ENCODE measurements at places on chromosomes 1 and 21. TPM values are rescaled to one million over a fixed set of nuclear protein-coding genes. Genes with fewer than 3 reads are reported as not detected.
A peak's percentile ranks its signal among the peaks of the same experiment; 100 is the strongest.

DNA sequence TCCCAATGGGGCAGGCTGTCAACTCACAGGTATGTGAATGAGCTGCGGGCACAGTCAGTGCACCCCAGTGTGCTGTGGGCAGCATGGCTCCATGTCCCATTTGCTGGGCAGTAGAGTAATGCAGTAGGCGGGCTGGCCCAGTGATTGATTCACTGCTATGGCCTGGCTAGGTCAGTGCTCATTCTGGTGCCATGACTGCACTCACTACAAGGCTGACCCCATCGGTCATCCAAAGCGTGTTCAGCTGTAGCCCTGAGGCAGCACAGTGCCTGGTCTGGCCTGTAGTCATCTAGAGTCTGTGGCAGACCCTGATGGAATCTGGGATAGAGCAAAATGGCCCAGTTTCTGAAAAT, 7.4 kb downstream of the HYI start:
- no peak overlapping the region for H3K4me3 ChIP-seq
- no peak overlapping the region for H3K27ac ChIP-seq
- peak; percentile 23 for DNase-seq
- H3K36me3 ChIP-seq = peaks cover 9% of the 10 kb centered on the region

- H3K27ac ChIP-seq = no peak overlapping the region
- H3K4me1 ChIP-seq = no peaks in the 10 kb centered on the region
- H3K27me3 ChIP-seq = peaks cover 2% of the 10 kb centered on the region
- no peak for DNase-seq
- H3K36me3 ChIP-seq = no peaks in the 10 kb centered on the region
These were observed 15.8 kb downstream of the HSPG2 start for GRCh38 chr1:21921100-21921875.

DNA sequence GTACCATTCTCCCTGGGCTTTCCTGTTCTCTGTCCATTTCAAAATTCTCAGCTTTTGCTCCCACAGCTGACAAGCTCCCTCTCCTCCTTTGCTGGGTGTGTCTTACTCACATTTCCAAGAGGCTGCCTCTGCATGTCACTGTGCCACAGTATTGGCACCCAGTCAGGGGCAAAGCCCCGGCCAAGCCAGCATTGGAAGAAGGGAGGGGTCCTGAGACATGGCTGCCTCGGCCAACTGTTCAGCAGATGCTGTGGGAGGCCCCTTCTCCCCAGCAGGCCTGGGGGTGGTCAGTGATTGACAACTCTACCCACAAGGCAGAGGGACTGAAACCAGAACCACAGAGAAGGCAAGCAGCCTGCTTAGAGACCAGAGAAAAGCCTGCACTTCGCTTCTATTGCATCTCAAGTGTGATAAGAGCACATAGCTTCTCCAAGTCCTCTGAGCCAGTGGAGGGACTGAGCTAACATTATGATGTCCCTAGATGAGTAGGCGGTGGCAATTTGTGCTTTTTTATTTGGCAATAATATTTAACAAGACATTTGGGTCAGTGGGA, 294.1 kb downstream of the SIPA1L2 start:
- H3K4me3 ChIP-seq = peak overlapping the region; percentile 38
- H3K27me3 ChIP-seq = peaks cover 30% of the 10 kb centered on the region
- H3K36me3 ChIP-seq = peaks cover 1% of the 10 kb centered on the region
- DNase-seq = no peak
- H3K27ac ChIP-seq = no peak overlapping the region

- DNase-seq = no peak
- no peaks in the 10 kb centered on the region for H3K27me3 ChIP-seq
- H3K4me1 ChIP-seq = peaks cover 5% of the 10 kb centered on the region
- no peak overlapping the region for H3K4me3 ChIP-seq
- H3K36me3 ChIP-seq = peaks cover 2% of the 10 kb centered on the region
- H3K27ac ChIP-seq = no peak overlapping the region
These were observed 5.1 kb downstream of the HOOK1 start for GRCh38 chr1:59819566-59820438.

DNA sequence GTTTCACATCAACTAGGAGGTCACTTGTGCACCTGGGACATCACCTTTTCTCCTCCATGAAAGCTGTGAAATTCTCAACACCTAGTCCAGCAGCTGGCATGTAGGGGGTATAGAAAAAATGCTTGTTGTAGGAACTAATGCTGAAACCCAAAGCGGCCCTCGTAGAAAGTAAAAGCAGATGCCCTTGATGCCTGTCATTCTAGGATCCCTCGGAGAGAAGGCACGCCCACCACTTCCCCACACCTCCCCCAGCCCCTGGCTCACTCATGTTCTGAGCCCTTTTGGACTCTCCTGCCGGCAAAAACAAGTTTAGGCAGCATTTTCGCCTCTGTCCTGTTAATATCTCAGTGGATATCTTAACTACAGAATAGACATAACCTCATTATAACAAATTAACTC, 36.5 kb downstream of the RIPK4 start:
- peaks cover 49% of the 10 kb centered on the region for H3K27me3 ChIP-seq
- no peak for DNase-seq
- H3K36me3 ChIP-seq = no peaks in the 10 kb centered on the region

GRCh38 chr1:4346131-4346530, 308.3 kb upstream of the AJAP1 start:
- no peak overlapping the region for H3K27ac ChIP-seq
- no peaks in the 10 kb centered on the region for H3K27me3 ChIP-seq
- H3K4me3 ChIP-seq = no peak overlapping the region
- no peaks in the 10 kb centered on the region for H3K4me1 ChIP-seq
- H3K36me3 ChIP-seq = no peaks in the 10 kb centered on the region
- DNase-seq = no peak

DNA sequence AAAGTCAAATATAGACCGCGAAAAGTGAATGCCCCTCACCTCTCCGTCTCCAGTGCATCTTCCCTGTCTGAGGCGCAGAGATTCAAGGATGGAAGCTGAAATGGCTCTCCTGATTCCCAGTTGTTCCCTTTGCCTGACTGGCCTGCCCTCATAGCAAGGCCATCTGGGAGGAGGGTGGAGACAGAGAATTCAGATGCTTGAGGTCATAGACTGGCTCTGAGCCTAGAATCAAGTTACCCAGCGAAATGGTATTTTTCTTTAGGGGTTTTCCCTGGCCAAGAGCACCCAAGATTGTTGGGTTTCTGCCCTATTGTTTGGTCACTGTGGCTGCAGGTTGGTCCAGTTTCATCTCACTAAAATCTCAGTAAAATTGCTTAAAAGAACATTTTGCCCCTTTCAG, 7.2 kb downstream of the METTL13 start:
- DNase-seq = no peak
- H3K27me3 ChIP-seq = no peaks in the 10 kb centered on the region
- H3K4me3 ChIP-seq = no peak overlapping the region
- peaks cover 50% of the 10 kb centered on the region for H3K36me3 ChIP-seq

DNA sequence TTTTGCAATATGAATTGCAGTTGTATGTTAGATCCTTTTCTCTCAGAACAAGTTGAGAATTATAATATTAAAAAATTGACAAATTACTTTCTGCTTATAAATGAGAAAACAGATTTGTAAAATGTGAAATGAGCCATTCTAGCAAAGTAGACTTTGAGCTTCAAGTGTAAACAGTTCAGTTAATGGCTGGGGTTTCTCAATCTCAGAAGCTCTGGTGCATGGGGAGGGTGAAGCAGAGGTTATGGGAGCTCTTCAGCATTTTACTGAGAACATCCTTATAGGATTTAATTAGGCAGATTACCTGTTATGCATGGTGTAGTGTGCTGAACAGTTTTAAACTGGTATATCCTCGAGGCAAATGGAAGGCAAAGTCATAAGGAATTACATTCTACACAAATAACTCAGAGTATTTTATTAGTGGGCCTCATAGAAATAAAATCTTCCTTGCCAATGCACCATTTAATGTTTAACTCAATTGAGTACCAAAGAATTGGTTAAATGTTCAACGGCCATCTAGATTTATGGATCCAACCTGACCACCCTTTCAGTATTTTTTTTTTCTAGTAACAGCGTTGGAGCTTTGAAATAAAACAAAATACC, 1143.6 kb upstream of the ADGRL2 start:
- no peaks in the 10 kb centered on the region for H3K36me3 ChIP-seq
- H3K27ac ChIP-seq = no peak overlapping the region
- H3K27me3 ChIP-seq = no peaks in the 10 kb centered on the region
- DNase-seq = no peak
- no peak overlapping the region for H3K4me3 ChIP-seq

- no peak overlapping the region for H3K4me3 ChIP-seq
- H3K4me1 ChIP-seq = no peaks in the 10 kb centered on the region
- H3K27ac ChIP-seq = no peak overlapping the region
- no peaks in the 10 kb centered on the region for H3K36me3 ChIP-seq
These were observed 125.9 kb upstream of the GREM2 start for GRCh38 chr1:240737766-240738265.

DNA sequence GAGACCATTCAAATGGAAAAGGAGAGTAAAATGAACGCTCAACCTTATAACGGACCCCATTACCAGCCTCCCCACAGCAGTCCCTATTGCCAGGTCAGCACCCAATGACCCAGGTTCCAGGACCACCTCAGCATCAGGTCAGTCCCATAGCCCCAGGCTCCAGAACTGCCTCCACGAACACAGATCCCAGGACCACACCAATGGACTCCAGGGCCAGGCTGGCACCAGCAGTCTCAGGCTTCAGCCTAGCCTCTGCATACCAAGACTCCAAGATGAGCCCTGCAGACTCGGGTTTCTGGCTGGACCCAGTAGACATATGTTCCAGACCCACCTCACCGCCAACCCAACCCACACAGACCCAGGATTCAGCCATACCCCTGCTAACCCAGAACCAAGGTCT, 625.0 kb upstream of the RGS18 start:
- no peaks in the 10 kb centered on the region for H3K4me1 ChIP-seq
- DNase-seq = no peak
- no peaks in the 10 kb centered on the region for H3K27me3 ChIP-seq
- H3K36me3 ChIP-seq = no peaks in the 10 kb centered on the region
- no peak overlapping the region for H3K27ac ChIP-seq

DNA sequence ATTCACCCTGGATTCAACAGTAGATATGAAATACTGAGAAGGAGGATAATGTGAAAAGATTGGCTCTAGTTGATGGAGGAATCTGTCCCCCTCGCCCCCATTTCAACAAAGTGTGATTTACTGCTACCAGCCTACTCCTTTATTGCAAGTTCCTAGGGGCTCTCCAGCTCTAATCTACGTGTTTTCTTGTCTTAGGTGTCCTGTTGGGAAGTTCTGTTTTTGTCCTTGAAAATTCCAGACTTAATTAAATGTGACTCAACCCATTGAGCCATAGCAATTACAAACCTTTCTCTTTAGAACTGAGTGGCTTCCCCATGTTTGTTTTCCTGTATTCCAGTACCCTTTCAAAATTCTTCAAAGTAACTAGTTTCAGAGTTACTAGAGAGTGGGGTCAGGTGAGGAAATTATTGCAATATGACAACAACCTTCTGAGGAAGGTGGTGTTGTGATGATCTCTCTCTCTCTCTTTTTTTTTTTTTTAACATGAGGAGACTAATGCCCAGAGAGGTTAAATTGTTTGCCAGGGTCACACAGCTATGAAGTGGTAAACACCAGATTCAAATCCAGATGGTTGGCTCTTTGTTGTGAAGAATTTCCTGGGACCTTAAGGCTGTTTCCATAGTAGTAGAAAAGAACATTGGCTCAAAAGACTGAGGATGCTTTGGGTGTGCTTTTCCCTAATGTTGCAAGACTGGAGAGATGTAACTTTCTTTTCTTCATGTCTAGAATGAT, 3.5 kb downstream of the RGL1 start:
- peaks cover 5% of the 10 kb centered on the region for H3K4me1 ChIP-seq
- no peak for DNase-seq
- H3K27me3 ChIP-seq = peaks cover 7% of the 10 kb centered on the region
- no peak overlapping the region for H3K27ac ChIP-seq
- peaks cover 4% of the 10 kb centered on the region for H3K36me3 ChIP-seq

DNA sequence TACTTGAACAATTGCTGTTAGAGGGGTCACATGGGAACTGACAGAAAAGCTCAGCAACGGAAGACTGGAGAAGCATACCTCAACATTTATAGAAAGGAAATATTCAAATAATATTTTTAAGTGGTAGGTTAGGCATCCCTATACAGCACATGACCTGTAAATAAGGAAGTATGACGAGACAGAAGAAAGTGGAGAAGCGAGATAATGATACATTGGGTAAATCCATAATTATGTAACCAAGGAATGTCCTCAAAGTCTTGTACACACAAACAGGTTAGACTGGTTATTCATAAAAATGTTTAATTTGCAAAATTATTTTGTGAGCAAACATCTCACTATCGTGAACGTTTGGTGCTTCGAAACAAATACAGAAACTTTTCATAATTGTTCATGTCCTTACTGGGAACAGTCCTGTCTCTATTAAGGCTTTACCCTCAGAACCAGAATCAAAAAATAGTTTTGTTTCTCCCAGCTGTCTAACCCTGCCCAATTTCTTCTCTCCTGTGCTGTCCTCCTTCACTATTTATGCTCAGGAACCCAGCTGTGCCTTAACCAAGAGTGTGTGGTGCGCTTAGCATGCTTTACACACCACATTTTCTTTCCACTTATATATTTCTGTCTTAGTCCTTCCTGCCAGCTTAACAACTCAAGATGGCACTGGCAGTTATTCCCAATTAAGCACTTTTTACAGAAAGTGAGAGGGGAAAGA, 10.2 kb downstream of the KMO start:
- no peak for DNase-seq
- no peak overlapping the region for H3K4me3 ChIP-seq

DNA sequence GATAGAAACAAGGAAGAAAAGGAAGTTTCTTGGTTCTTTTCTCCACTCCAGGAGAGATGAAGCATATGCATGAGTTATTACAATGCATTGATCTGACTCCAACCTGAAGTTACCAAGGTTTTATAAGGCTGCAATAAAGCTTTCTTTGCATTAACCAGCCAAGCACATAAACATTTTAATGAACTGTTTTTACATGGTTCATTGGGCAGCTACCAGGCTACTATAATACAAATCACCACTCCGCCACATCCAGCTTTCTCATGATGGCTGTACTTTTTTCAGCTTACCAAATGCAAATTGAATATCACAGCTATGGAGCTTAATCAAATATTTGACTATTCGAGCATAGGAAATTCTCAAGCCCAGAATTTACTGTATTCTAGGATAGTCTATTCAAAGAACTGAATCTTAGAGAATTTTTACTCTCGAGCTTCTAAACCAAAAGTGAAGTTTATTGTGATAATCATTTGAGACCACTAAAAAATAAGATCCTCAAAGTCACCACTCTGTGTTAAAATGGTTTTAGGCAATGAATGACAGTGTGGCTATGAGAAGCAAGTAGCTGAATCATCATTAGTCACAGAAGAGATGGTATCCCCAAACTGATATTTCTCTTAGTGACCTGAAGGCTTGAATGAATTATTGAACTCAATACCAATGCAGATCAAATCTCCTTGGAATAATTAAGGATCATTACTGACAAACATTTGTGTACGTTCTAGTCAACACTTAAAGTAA, 58.6 kb upstream of the ZNF281 start:
- DNase-seq = no peak
- H3K4me3 ChIP-seq = no peak overlapping the region
- no peaks in the 10 kb centered on the region for H3K36me3 ChIP-seq
- H3K27ac ChIP-seq = no peak overlapping the region

Gene NTMT2
- total RNA-seq = not detected

Gene ST6GALNAC5
- not detected for total RNA-seq

Gene TTC24
- total RNA-seq = 22.7 TPM

Gene CHI3L1
- 0.37 TPM for total RNA-seq

Gene ST3GAL3
- 20.8 TPM for total RNA-seq

Gene HLX
- total RNA-seq = 0.43 TPM

Gene TFF1
- total RNA-seq = not detected

Gene SGIP1
- not detected for total RNA-seq

Gene SMYD3
- 27.0 TPM for total RNA-seq

Gene WDR26
- total RNA-seq = 92.0 TPM

All from activated naive CD8-positive, alpha-beta T cell treated with anti-CD3 and anti-CD28 coated beads, Interleukin-2, amount 10 ng/mL, durations not matched to agents 7 days and 5 days (primary cell).